ENCODE measurements at places on chromosomes 11 and 22.
A peak's percentile ranks its signal among the peaks of the same experiment; 100 is the strongest.

DNA sequence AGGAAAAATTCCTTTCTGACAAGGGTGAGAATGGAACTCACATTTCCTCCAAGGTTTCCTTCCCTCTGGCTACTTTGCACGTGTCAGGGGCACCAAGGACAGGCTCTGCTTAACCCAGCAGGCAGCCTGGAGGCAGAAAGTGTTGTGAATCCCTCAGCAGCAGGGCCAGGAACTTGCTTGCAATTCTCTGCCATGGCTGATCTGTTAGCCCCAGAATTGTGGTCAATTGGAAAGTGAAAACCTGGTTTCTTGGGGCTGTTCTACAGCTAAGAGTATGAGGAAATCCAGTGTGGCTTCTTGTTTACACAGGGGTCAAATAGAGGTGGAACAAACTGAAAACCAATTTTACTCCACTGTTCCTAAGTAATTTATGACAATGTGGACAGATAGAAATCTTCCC is 38.3 kb upstream of the CEP295 start:
- DNase-seq, result no peak

GRCh38 chr22:28344918-28345703 is 334.5 kb downstream of the TTC28 start:
- DNase-seq, result no peak

DNA sequence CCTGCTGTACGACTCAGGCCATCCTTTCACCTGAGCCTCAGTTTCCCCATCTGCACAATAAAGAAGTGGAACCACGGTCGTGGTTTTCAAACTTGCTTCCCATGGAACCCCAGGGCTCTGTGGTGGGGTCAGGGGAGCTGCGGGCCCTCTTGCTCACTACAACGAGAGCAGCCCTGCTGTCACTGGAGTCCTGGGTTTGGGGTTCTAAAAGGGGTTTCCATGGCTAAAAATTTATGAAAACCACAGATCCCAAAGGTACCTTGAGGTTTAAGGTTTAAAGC is 45.4 kb upstream of the CARS1 start:
- no peak for DNase-seq

GRCh38 chr11:86212019-86212611 is 32.4 kb upstream of the EED start:
- no peak for DNase-seq

- DNase-seq, result no peak
These were observed 28.5 kb downstream of the LRRC74B start for GRCh38 chr22:21074102-21074715.

GRCh38 chr11:126118806-126119205 is 56.1 kb upstream of the CDON start:
- DNase-seq, result no peak

GRCh38 chr11:445765-446588 is 4.1 kb upstream of the PTDSS2 start:
- no peak for DNase-seq

DNA sequence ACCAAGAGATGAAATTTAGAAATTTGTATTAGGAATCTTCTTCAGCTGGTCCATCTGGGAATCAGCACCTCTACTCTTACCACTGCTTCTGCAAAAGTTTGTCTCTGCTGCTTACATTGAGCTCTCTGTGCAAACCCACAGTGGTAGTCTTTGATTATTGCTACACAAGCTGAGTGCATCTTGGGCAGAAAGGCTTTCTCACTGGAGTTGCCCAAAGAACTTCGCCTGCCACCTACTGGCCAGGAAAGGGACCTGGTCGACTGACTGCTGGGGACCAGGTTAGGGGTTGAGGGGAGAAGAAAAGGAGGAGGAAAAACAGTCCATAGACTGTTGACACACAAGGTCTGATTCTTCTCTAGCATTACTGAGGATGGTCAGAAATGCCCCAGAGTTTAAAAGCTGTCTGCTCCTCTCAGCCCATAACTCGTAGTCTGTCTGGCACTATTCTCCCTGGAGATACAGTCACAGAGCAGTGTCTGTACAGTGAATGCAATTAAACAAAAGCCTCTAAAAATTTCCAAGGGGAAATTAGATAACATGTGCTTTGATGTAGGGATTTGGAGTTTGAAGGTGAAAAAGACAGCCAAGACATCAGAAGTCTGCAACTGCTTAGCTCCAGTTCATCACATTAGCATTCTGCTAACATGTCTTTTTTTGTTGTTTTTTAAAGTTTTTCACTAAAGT is 215.0 kb upstream of the CTSC start:
- DNase-seq, result peak; percentile 51

- no peak for DNase-seq
These were observed 383.5 kb upstream of the CADM1 start for GRCh38 chr11:115887727-115888126.

DNA sequence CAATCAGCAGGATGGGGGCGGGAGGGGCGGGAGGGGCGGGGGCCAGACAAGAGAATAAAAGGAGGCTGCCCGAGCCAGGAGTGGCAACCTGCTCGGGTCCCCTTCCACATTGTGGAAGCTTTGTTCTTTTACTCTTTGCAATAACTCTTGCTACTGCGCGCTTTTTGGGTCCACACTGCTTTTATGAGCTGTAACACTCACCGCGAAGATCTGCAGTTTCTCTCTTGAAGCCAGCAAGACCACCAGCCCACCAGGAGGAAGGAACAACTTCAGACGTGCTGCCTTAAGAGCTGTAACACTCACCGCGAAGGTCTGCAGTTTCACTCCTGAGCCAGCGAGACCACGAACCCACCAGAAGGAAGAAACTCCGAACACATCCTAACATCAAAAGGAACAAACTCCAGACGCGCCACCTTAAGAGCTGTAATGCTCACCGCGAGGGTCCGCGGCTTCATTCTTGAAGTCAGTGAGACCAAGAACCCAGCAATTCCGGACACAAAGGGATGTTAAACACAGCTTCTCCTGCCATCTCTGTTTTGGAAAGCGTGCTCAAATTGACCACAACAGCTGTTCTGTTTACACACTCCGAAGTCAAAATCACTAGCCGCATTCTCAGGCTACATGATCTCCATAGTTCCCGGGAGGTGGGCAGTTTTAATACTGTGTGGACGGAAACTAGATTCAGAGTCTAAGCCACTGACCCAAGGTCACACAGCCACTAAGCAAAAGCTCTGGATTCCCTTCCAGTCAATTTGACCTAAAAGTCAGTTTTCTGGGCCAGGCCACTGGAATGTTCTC is 11.9 kb downstream of the PLAAT2 start:
- DNase-seq, result no peak

DNA sequence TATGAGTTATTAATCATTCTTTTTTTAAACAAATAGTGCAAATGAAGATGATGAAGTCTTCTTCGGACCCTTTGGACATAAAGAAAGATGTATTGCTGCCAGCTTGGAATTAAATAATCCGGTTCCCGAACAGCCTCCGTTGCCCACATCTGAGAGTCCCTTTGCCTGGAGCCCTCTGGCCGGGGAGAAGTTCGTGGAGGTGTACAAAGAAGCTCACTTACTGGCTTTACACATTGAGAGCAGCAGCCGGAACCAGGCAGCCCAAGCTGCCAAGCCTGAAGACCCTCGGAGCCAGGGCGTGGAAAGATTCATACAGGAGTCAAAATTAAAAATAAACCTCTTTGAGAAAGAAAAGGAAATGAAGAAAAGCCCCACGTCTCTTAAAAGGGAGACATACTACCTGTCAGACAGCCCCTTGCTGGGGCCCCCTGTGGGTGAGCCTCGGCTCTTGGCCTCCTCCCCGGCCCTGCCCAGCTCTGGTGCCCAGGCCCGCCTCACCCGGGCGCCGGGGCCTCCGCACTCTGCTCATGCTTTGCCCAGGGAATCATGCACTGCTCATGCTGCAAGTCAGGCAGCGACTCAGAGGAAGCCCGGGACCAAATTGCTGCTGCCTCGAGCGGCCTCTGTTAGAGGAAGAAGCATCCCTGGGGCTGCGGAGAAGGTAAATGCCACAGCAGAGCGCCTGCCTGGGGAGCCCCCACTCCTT is 11.8 kb downstream of the GTSE1 start:
- no peak for DNase-seq

DNA sequence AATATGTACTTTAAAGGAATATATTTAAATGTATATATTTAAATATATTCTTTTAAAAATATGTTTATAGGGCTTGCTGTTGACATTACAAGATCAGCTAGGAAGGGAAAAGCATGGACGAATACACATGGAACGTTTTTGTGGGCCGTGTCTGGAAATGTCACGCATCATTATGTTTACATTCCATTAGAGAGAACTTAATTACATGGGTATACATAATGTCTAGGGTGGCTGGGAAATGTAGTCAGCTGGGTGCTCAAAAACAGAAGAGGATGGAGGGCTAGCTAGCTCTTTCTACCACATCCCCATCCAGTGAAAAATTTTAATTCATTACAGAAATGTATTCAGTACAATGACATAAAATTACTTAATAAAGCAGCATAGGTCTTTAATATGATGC is 371.2 kb downstream of the DYNC2H1 start:
- no peak for DNase-seq

DNA sequence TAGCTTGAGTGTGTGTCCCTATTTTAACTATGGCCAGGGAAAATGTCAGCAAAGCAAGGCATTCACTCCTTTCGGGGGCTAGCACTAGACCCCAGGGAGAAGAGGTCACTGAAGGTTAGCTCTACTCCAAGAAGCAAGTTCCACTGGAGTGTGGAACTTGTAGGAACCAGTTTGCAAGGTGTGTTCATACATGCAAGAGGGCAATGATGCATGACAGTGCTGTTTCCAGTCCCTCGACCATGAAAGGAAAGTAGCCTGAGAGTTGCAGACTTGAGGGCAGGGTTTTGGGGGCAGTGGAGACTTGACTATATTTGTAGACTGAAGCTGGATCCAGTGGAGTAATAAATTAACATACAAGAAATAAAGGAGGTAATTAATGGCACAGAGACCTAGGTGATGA is 21.6 kb upstream of the SLC36A4 start:
- DNase-seq, result no peak

DNA sequence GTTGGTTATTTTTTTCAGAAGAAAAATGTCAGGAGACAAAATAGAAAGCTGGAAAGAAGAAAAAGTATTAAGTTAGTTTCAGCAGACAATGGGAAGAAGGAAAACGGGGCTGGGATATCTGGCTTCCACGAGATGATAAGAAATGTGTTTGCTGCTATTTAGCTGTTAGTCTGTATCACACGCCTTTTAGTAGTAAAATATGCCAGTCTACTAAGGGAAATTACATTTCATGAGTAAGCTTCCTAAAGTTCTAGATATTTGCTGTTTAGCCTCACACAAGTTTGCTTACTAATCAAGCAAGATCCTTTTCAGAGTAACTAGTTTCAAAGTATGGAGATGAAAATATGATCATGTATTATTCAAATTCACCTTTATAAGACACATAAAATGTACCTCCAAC is 1.5 kb downstream of the OR51B4 start:
- no peak for DNase-seq

DNA sequence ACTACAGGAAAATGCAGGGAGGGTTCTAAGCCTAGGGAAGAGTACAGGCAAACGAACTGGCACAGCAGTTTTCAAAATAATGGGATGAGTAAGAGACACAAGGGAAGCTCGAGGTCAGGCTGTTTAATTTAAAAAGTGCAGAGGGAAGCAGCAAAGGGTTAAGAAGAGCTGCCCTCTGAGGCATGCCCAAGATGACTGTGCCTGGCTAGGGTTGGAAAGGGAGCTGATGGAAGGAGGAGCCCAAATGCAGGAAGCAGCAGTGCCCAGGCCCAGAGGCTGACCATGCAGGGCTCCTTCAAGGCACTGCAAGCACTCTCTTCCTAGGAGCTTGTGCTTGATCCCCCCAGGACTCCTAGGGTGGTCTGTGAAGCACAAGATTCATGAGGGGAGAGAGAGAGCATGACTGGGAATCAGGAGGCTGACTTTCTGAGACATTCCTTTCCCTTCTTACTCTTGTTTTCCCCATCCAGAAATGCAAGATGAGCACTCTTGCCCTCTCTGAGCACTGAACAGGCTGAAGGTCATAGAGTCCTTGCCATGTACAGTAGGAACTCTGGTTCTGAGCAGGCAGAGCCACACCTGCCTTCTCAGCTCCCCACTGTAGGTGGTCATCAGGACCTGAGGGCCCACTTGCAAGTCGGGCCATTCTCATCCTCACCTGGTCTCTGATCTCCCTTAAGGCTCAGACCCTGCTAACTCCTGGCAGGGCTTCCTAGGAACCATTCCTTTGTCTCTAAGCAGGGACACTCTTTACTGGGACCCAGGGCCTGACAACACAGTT is 46.7 kb upstream of the DRD2 start:
- no peak for DNase-seq

GRCh38 chr11:44950625-44951476 is at the start of gene TP53I11:
TSS of gene TP53I11 (minus strand) at chr11:44950883. CDS start at chr11:44938335, 12,548 bp downstream.
- DNase-seq, result peak; percentile 72

GRCh38 chr11:100876815-100877520 is 189.9 kb downstream of the ARHGAP42 start:
- DNase-seq, result no peak

GRCh38 chr11:65945941-65946558 is 770 bp downstream of the TSGA10IP start:
- DNase-seq, result no peak

Measured in activated T-cell treated with anti-CD3 and anti-CD28 coated beads for 48 hours (primary cell).